Foreskin keratinocyte (primary cell): ENCODE measurements at places on chromosomes 7 and 10. TPM values are rescaled to one million over a fixed set of nuclear protein-coding genes. Genes with fewer than 3 reads are reported as not detected.

DNA sequence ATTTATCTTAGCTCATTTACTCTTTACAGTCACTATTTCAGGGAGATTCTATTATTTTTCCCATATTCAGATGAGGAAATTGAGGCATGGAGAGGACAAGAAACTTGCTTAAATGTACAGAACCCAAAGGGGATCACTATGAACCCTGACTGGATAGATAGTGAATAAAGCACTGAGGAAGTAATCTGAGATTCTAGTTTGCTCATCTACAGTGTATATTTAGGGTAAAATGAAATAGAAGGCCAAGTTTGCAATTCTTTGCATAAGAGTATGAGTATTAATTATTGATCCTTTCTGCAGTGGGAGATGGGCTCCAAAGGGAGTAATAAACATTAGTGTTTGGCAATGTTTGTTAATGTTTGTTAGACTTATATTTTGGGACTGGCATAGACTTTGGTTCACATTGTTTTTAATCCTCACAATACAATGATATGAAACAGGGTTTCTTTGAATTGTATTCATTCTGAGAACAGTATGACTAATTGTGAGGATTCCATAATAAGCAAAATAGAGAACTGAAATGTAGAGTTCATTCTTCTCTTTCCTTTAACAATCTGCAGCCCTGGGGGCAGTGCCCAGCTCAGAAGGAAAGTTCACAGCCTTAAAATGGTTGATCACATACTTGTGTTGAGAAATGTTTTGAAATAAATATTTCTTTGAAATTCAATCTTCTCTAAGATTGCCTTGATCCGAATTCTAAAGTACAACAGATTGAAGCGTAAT is 131.0 kb upstream of the ZNF804B start:
- DNase-seq: no peak

DNA sequence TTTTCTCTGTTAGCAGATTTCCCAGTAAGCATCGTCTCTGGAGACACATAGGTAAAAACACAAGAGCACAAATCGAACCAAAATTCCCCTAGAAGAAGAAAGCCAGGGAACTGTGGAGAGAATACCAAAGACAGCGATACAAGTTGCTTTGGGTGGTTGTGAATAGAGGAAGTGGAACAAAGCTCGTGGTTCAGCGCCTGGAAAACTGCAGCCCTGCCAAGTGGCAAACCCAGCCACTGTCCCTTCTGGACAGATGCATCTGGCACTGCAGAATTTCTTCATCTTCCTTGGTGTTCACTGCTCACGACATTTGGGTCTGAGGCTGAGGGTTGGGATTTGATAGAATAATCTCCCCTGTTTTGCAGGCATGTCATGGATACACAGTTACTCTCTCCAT is 733.8 kb downstream of the PARD3 start:
- no peak for DNase-seq

DNA sequence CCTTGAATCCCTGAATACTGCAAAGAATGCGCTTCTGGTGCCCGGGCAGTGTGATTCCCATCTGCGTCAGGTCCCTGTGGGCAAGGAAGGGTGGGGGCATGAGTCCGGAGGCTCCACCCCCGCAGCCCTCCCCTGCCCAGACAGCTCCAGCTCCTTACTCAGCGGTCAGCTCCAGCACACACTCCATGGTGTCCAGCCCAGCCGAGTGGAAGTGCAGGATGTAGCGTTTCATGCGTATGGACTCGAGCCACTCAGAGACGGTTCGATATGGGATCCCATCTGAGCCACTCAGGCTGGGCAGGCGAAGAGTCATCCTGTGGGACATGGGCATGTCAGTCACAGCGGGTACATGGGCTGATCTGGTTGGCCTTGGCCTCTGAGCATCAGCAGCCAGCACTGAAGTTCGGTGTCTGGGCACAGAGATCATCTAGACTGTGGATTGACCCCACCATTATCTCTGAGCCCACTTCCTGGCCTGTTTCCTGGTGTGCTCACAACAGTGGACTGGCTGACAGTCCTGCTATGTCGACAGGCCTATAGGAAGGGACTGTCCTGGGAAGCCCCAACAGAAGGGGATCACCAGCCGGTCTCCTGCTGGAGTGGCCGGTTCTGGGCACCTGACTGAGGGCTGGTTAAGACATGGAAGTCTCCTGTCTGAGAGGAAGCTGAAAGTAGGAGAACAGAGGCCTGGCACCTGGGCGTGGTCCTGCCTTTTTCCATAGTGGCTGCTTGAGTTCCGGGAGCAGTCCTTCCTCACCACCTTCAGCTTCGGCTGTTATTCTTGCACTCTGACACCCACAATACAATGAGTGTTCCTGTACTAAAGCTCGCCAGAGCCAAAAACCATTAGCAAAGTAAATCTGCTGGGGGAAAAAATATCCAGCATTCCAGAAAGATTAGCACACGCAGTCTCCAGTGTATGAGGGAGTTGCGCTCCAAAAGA is 10.6 kb downstream of the ZYX start:
- DNase-seq: peak; percentile 62

IRF5 gene
- 0.81 and 1.1 TPM in 2 replicates for total RNA-seq

GRCh38 chr7:11570205-11570604 is 261.8 kb downstream of the THSD7A start:
- DNase-seq: no peak

GRCh38 chr10:60367901-60368300 is 21.8 kb downstream of the ANK3 start:
- no peak for DNase-seq

GRCh38 chr10:85413570-85413969 is 953.0 kb downstream of the GRID1 start:
- no peak for DNase-seq

TEX36 gene
- total RNA-seq: not detected in 2 replicates

- DNase-seq: peak; percentile 98
These were observed 98.6 kb downstream of the GRK5 start for GRCh38 chr10:119305860-119306513.

HOXA2 gene
- 0.25 and 0.31 TPM in 2 replicates for total RNA-seq

DNA sequence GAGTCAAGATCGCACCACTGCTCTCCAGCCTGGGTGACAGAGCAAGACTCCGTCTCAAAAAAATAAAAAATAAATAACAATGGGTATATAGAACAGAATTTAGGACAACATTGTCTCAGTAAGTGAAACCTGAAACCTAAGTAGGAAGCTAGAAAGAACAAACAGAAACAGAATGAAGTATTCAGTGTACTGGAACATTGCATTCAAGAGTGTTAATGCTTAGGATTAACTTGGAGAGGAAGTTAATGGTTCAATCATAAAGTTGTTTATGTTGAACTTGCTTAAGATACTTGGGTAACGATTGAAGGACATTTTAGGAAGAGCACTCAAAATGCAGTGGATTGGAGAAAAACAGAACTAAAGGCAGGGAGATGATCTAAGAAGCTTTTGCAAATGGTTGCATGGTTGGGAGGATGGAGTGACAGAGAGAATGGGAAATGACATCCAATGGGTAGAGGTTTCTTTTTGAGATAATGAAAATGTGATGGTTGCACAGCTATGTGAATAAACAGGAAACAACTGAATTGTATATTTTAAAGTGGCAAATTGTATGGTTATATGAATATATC is 233.7 kb downstream of the ADK start:
- no peak for DNase-seq

DNA sequence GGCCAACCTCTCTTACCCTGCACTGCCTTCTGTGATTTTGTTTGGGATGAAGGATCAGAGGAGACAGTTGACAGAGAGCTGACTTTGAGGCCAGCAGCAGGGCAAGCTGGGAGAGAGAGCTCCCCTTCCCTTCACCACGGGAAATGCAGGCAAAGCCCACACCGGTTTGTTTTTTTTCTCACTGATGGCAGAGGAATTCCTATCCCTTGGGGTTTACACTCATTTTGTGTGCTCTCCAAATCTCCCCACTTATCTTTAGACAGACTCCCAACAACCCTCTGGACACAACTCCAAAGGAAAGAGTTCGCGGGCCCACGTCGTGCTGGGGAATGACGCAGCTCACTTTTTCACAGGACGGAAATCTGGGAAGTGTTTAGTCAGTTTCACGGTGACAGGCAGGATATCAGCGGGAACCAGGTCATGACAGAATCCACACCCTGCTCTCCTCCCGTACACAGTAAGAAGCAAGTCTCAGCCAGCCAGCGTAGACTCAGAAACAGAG is 68.3 kb upstream of the FAM171A1 start:
- DNase-seq: peak; percentile 32

TAS2R41 gene
- total RNA-seq: not detected in 2 replicates

DNA sequence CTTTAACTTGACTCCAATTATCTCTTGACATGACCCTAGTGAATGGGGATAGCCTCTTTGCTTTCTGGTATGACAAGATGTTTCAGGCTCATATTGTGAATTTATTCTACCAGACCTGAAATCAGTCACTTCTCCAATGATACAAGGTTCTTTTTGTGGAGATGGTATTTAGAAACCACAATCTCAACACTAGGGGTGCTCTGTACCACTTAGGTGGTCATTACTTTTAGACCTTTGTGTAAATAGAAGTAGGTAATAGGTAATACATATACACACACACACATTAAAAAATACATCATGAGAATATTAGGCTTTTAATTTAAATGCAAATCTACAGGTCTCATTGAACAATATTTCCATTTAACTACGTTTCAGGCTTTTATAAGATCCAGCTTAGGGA is 199.0 kb upstream of the RHOBTB1 start:
- no peak for DNase-seq

DNA sequence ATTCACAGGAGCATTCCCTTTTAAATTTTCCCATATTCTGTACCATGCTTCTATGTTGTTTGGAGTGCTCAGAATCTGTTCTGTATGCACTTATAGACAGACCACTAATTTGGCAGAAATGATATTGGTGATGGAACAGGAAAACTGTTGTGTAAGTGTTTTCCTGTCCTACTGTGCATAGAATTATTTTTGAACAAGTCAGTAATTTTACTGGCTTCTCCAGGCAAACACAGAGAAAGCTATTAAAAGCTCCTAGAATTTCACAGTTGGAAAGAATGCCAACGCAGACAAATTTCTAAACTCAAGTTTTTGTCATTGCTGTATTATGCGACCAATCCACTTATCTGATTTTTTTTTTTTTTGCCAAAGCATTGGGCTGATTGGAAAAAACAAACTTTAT is 55.7 kb downstream of the ANKMY2 start:
- no peak for DNase-seq

CALML5 gene
- total RNA-seq: 2.4 and 65.7 TPM in 2 replicates

DNA sequence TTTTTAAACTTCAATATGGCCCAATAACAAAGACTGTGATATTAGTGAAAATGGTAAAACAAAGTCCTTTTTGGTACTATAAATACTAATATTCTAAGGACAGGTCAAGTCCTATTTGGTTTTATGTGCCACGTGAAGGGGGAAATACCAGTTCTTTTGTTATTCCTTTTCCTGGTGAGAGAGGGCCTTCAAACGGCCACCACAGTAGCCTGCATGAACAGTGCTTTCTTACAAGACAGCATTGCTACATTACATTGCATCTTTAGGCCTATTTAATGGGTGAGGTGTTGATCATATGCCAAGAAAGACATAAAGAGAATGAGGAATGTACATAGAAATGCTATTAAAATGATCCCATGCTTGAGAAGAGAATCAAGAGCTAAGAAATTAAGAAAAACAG is 214.8 kb downstream of the LRRTM3 start:
- no peak for DNase-seq

DNA sequence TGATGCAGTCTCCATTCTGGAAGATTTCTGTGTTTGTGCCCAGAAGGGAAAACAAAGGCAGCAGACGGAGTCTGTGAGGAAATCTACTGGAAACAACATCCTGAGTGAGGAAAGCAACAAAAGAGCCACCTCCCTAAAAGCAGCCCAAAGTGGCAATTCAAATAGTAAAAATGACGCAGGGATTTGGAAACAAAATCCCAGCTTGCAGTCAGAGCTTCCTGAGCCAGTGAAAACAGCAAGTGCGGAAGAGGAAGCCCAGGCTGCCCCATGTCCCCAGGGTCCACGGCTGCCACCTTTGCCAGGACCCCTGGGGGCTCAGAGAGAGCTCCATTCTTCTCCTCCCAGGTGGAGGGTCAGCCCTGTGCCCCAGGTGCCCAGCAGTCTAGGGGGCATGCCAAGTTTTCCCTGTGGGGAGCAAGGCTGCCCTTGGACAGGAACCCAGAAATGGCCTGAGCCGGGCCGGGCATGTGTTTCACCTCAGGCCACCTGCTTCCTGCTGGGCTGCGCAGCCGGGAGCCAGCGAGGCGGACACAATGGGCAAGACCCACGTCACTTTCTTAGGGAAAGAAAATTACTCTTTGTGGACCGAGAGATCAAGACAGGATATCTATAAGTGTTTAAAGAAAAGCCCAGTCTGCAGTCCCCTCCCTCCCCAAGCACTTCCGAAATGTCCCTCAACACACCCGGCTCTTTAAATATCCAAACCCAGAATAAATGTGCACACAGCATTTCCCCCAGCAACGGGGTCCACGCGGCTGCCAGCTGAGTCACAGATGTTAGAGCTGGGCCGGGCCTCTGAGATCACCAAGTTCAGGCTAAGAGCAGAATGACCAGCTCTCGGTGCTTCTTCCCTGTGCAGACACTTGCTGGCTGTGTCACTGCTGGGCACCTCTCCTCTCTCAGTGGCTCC is 231.1 kb downstream of the ARHGAP12 start:
- no peak for DNase-seq

- no peak for DNase-seq
These were observed 10.4 kb downstream of the KLHL7 start for GRCh38 chr7:23115991-23116390.

FFAR4 gene
- total RNA-seq: not detected in 2 replicates

DNA sequence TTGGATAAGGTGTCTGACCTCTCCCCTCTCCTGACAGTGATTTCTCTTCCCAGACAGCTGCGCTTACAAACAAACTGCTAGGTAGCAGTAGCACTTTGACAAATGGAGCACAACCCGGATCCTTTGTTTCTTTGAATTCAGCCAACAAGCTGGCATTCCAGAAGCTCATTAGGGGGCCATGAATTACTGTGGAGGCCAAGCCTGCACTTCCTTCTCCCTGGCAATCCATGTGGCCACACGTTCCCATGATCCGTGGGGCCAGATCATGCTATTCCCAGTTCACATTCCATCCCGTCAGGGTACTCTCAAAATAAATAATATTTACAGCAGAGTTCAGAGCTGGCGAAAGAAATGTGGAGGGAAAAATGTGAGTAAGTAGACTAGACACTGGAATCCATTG is 172.4 kb downstream of the PRPF18 start:
- DNase-seq: no peak

- DNase-seq: no peak
These were observed 130.9 kb upstream of the ADCY1 start for GRCh38 chr7:45443263-45443662.

- peak; percentile 98 for DNase-seq
These were observed 59.8 kb upstream of the CHST15 start for GRCh38 chr10:124153023-124153826.
